Stimulated activated CD4-positive, alpha-beta T cell treated with anti-CD3 and anti-CD28 coated beads, TNF-alpha, amount 100 ng/mL, for 24 hours (primary cell): ENCODE measurements at places on chromosomes 3 and 15.

- no peak for DNase-seq
Observed at GRCh38 chr3:52243791-52244628, 1.5 kb upstream of the PPM1M start.

- DNase-seq = no peak
Observed at GRCh38 chr15:60419753-60420152, 22.0 kb upstream of the ANXA2 start.

- no peak for DNase-seq
Observed at GRCh38 chr3:72494130-72494529, 354.1 kb downstream of the SHQ1 start.

GRCh38 chr3:79086514-79086913, 681.3 kb downstream of the ROBO1 start:
- no peak for DNase-seq

DNA sequence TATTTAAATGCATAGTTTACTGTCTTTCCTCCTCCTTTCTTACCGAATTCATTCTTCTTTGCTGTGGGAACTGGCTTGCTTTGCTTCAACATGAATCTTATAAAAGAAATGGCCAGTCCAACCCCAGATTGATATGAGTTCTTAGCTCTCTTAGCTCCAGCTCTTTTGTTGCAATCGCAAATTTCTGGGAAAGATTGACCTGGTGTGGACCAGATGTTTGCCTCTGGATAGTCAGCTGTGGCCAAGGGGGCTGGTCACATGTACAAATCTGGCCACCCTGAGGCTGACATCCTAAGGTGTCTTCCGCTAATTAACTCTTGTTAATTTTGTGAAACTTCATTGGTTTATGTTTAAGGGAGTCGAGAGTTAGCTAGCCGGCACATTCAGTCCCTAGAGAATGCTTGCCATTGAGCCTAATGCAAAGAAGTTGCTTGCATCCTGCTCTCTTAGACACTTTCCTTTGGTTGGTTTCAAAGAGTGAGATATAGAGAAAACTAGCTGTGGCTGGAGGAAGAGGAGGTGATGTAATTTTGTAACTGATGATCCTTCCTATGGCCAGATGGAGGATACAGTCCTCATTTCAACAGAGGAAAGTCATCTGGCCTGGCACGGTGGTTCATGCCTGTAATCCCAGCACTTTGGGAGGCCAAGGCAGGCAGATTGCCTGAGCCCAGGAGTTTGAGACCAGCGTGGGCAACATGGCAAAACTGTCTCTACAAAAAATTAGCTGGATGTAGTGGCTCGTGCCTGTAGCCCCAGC, 162.4 kb downstream of the ADAMTSL3 start:
- no peak for DNase-seq
